Tibial artery (tissue), 4 donors: ENCODE measurements at places on chromosomes 6 and 20.

GRCh38 chr6:17334265-17334664, 53.1 kb downstream of the RBM24 start:
- DNase-seq: no peak

DNA sequence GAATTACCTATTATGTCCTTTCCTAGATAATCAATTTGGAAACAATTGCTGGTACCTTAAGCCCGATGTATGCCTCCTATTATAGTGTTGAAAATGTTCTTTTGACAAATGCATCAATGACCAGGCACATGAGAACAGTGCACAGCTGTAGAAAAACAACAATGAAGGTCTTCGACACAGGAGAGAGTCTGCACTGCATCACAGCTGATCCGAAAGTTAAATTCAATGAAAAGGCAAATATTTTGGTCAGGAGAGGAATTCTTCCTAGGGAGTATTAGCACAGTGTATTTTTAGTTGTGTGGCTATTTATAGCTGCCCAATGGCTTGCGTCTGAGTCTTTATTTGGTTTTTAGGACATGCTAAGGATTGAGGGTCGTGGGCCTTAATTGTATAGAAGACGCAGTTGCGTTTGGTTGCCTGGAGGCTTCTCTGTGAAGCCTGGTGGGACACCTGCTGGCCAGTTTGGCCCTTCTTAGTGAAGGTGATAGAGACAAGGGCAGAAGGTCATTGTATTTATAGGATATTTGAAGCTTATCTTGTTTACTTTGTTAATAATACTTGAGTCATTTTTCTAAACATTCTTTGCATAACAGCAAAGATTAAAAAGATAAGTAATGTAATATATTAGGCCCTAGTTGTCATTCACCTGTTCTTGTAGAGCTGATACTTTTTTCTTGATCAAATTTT, 72.3 kb downstream of the CDYL start:
- DNase-seq: no peak

DNA sequence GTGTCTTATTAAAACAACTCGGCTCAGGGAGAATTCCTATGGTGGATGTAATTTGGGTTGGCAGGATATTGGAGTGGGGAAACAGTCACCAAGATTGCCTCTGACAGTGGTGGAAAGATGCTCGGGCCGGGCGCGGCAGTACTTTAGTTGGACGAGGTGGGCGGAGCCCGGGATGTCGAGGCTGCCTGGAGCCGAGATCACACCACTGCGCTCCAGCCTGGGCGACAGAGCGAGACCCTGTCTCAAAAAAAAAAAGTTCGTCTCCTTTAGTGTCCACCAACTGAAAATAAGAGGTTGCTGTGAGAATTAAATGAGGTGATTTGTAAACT, 621 bp downstream of the NOL7 start:
- DNase-seq: peak; percentile 70

GRCh38 chr6:80488190-80488589, 381.7 kb downstream of the BCKDHB start:
- no peak for DNase-seq

DNA sequence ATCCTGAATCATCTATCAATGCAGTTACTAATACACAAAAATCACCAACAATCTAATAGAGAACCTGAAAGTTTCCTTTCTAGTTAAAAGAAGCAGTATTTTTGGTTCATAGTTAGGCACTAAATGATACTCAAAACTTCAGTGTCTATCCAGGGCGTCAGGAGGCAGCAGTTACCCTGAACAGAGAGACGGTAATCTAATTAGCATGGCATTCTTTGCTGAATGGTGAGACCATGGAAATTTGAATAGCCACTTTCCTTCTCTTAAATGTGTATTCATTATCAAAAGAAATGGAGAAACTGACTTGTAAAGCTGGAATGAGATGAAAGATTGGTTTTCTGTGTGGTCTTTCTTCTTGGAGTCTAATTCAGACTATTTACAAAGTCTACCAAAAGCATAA, 146.6 kb upstream of the BMP5 start:
- no peak for DNase-seq

DNA sequence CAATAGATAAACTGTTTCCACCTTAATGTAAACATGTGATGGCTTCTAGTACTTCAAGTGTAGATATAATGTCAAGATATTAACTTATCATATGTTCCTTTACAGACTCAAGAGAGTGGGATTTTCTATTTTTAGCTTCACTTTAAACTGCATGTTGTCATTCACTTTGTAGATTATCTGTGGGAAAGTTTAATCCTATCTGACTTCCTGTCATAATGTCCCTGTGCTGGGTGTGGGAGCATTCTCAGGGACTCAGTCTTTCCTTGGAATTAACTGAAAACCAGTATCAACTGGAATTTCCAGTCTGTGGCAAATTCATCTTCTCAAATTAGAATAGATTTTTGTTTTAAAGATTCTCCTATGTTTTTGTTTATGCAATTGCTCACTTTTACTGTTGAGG, 226.1 kb upstream of the FERMT1 start:
- no peak for DNase-seq

DNA sequence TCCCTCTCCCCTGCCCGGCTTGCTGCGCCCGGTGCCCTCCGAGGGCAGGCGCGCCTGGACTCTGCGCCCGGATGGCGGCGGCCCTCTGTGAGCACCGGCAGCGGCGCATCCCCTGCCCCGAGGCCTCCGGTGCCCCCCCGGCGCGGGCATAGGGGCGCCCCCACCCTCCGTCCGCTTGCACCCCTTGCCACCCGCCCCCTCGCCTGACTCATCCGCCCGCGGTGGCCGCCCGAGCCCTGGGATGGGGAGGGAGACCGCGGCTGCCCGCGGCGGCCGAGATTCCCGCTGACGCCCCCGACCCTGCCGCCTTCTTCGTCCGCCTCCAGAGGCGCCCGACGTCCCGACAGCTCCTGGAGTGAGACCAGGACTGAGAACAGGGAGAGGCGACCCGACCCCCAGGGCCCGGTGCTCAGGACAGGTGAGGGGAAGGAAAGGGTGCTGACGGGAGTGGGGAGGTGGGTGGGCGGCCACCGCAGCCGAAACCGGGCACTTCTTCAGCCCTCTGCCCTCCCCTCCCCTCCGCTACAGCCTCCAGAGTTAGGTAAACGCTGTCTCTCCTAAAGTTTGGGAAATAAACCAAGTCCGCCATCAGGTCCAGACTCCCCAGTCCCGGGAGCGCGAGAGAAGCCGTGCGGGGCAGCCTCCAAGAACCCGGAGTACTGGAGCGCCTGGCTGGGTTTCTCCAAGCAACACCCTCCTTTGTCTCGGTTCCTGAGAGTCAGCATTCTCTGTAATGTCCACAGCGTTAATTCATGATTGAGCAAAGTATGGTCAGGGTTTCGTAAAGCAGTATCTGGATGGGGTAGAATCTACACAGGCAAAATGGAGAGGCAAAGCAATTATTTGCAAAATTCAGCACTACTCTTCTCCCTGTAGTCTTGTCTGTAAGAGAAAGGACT, 539 bp downstream of the TMEM200A start:
- DNase-seq: peak; percentile 51
